ENCODE measurements at places on chromosomes 6 and 20.

DNA sequence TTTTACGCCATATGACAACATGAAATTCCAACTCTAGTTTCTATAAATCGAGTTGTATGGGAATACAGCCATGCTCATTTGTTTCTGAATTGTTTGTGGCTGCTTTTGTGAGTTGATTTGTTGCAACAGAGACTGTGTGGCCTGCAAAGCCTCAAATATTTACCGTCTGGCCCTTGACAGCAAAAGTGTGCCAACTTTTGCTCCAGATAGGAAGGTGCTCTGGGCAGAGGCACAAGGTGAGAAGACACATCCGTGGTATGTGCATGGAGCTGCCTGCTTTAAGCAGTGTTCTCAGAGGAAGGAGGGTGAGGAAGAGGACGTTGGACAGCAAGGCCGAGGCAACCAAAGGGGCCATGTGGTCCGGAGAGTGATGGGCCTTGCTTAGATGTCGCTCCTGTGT lies 57.4 kb downstream of the IYD start:
- no peak for DNase-seq

GRCh38 chr6:88922775-88923548 lies 40.5 kb downstream of the RNGTT start:
- DNase-seq = no peak

GRCh38 chr6:88840796-88841539 lies 122.5 kb downstream of the RNGTT start:
- DNase-seq = no peak

DNA sequence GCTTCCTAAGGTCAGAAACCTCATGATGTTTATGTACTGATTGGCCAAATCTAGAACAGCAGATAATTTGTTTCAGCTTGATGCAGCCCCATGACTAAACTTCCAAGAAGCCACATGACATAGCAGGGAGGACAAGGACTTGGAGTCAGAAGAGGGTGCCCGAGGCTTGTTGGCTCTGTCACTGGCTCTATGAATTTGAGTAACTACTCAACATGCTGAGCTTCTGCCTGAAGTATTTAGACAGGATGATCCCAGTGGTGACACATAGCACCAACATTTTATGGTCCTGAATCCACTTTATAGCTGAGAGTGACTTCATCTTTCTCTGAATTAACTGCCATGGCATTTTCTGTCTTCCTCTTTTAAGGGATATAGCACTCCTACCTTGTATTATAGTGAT lies 13.5 kb upstream of the TBX18 start:
- no peak for DNase-seq

DNA sequence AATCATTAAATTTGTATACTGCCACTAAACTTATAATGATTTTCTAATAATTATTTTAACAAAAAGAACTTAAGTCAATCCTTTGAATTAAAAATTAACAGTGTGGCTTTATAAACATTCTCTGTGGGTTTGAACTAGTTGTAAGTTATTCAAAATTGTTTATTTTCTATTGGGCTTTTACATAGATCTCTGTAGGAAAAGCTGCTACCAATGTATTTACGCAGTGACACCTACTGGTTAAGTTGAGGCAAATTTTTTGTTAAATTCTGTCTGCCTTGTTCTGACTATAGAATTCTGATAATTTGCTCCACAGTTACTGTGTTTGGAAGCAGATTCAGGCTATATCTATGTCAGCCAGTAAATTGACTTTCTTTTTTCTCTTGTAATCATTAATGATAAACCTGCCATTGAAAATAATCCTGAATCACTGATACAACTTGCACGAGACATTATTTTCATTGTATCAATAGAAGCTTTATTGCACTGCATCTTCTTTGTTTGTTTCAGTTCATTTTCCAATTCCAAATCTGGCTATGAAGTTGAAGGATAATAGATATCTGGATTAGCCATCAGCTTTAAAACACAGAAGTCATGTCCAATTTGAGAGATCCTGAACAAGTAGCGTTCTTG lies 66.0 kb upstream of the UTRN start:
- peak; percentile 56 for DNase-seq

DNA sequence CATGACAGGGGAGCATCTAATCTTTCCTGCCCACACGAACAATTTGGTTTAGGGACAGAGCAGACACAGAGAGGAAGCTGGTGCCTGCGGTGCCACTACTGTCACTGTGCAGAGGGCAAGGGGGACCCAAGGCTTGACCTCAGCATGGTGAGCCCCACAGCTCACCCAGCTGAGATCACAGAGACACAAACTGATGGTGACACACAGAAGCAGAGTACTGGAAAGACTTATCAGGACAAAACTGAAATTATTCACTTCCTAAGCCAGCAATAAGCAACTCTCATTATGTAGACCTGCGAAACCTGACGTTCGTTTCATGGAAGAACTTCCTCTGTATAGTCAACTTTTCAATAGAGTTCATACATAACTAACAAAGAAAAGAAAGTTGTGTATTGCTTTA lies 86.1 kb downstream of the HUS1B start:
- DNase-seq = peak; percentile 57

- DNase-seq = no peak
Observed at GRCh38 chr6:128509709-128510108, 10.7 kb downstream of the PTPRK start.

DNA sequence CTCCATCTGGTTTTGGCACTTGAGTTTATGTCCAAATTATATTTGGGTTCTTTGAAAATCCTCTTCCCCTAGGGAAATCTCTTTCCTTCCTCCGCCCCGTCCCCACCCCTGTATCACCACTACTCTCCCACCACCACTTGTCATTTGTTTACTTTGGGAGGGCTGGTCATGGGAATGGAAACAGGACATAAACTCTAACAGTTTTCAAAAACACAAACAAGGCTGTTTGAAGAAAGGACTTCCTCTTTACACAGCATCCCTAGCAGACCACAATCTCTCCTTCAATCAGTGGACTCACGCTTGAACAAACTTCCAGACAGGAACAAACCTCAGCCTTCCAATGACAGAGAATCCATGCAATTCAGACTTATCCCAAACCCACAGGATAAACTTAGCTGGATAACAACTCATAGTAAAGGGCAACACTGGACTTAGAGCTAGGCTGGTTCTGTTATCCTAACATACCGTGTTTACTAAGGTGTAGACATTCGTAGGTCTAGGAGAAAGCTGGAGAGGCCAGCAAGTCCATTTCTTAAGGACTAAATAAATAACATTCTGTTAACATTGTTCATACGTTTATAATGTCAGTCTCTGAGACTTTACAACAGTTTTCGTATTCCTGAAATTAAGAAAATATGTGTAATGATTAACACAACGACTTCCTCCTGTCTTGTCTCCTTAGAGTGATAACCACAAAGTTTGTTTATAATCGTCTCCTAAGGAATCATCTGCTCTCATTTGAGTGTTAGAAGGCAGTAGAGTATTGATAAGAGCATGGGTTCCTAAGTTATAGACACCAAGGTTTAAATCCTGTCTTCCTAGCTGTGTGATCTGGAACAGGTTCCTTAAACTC lies 44.1 kb upstream of the CTAGE9 start:
- DNase-seq = no peak

DNA sequence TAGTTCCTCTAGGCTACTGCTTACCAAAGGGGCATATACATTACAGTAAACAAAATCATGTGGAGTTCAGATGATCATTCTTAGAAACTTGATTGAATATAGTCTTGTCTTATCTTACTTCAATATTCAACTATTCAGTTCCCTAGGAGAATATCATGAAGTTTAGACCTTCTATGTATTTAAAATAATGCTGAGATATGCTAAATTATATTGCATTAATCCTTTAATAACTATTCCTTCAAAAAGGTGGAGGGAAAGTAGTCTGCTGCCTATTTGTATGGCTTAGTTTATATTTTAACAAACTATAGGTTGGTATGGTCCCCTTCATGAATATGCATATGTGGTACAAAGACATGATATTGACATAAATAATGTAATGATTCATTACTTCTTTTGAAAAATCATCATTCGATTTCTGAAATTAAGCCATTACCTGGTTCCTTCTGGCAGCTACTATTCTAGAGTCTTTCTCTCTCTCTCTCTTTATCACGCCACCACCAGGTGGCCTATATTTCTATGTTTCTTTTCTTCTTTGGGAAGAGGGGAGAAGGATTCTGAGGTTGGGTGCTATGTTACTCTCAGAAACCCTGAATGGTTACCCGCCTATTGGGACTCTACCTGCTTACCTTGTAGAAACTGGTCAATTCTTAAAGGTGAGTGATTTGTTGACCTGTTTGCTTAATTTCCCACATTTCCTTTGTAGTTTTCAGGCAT lies 855.8 kb downstream of the HACE1 start:
- no peak for DNase-seq

GRCh38 chr6:100175814-100176310 lies 181.8 kb upstream of the MCHR2 start:
- DNase-seq = no peak

DNA sequence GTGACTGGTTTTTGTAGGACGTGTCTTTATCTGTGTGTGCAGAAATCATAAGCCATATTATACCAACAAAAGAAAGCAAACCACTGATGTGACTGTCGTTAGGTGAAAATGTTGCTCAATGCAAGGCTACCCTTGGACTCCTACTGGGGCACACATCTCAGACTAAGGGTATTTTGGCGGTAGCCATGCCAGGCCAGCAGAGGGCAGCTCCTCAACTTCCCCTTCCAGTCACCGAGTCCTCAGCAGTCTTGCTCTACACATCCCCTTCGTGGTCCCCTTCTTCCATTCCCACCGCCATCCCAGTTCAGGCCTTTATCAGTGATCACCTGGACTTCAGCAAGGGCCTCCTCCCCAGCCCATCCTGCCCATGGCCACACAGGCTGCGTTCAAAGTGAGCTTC lies 113.7 kb upstream of the GGTLC1 start:
- peak; percentile 41 for DNase-seq

- DNase-seq = no peak
Observed at GRCh38 chr6:56555438-56555872, 87.2 kb downstream of the DST start.

GRCh38 chr20:22626496-22626895 lies 42.1 kb upstream of the FOXA2 start:
- no peak for DNase-seq

- DNase-seq = no peak
Observed at GRCh38 chr6:36581716-36582115, 12.4 kb upstream of the SRSF3 start.

GRCh38 chr20:36866164-36866563 lies 9.8 kb upstream of the TLDC2 start:
- no peak for DNase-seq

DNA sequence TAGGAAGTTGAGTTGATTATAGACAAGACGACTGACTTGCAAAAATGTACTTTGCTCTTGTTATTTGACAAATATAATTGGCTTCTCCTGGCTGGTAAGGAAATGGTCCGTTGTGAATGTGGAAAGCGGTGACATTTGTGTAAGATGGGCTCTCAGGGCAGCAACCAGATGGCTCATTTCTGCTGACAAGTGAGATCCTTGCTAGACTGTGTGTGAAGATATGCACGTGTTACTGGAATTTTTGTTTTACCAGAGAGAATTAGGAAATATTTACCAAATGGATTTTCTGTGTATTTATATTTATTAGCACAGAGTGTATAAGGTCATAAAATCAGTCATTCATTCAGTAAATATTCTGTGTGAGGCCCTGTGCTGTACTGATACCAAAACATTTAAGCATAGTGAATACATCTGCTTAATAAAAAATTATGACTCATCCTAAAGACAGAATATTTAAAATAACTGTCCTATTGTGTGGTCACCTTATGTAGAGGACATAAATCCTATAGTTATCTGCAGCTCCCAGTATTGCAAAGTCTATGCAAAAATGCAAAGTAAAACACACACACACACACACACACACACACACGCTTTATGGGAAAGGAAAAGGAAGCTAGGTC lies 109.9 kb upstream of the ASF1A start:
- no peak for DNase-seq

Data from activated CD4-positive, alpha-beta T cell treated with anti-CD3 and anti-CD28 coated beads, Interleukin-2, Interleukin-6, amounts not matched to agents 100 ng/mL and 50 ng/mL, durations not matched to agents 16 hours and 8 hours (primary cell).